A549 treated with AZD2906 at 1 μM for 4 hours (cell line): ENCODE measurements at places on chromosomes 12 and 14. TPM values are rescaled to one million over a fixed set of nuclear protein-coding genes. Genes with fewer than 3 reads are reported as not detected.

Gene MGST1
- 708 to 789 TPM (median 749 TPM) in 5 replicates for total RNA-seq

Gene RDH11
- 50.5 to 58.3 TPM (median 52.3 TPM) in 5 replicates for total RNA-seq

Gene LMO3
- total RNA-seq = 0.06 to 0.13 TPM in 2 of 5 replicates, not detected in the others

Gene SRRM4
- not detected in 5 replicates for total RNA-seq

Gene TMEM179
- total RNA-seq = 0.29 to 0.54 TPM (median 0.39 TPM) in 5 replicates

Gene KDM2B
- 18.4 to 20.3 TPM (median 18.8 TPM) in 5 replicates for total RNA-seq

Gene SAMD4A
- 11.8 to 13.3 TPM (median 12.7 TPM) in 5 replicates for total RNA-seq

Gene POTEM
- not detected in 5 replicates for total RNA-seq

Gene SYNDIG1L
- total RNA-seq = 0.03 TPM in 1 of 5 replicates, not detected in the others
